Keratinocyte (primary cell): ENCODE measurements at places on chromosomes 7 and 10. TPM values are rescaled to one million over a fixed set of nuclear protein-coding genes. Genes with fewer than 3 reads are reported as not detected.

GRCh38 chr10:3081383-3081981 lies 14.1 kb downstream of the PFKP start:
- no peak for DNase-seq

Gene PKD2L1
- not detected in 3 replicates for polyA plus RNA-seq

Gene KAZALD1
- 0.08 to 0.18 TPM (median 0.18 TPM) in 3 replicates for polyA plus RNA-seq

Gene ATP5MK
- 364 to 745 TPM (median 575 TPM) in 3 replicates for polyA plus RNA-seq

GRCh38 chr7:18768256-18768655 lies 272.7 kb downstream of the HDAC9 start:
- DNase-seq, result no peak

- DNase-seq, result no peak
Observed at GRCh38 chr10:21497177-21497807, 28.2 kb downstream of the SKIDA1 start.

DNA sequence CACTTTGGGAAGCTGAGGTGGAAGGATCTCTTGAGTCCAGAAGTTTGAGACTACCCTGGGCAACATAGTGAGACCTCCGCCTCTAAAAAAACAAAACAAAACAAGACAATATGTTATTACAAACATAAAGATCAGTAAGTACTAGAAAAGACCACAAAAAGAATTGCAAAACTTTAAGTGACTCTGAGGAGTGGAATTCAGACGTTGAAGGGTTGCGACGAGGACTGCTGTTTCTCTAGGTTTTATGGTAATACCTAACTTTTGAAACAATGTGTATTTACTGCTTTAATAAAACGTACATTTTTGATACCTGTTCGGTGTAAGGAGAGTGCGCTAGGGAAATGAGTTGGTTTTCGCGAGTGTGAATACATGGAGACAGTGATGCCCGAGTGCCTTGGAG lies 250.4 kb downstream of the GATA3 start:
- DNase-seq, result no peak

Gene IL2RA
- polyA plus RNA-seq, result not detected in 3 replicates
